ENCODE measurements at places on chromosomes 11 and 22. TPM values are rescaled to one million over a fixed set of nuclear protein-coding genes. Genes with fewer than 3 reads are reported as not detected.

RHOG gene
- total RNA-seq = 52.0 TPM

CHRM1 gene
- not detected for total RNA-seq

LUZP2 gene
- 0.28 TPM for total RNA-seq

SCGB1D2 gene
- total RNA-seq = not detected

- no peak for DNase-seq
Measured at GRCh38 chr11:123406441-123407129, 23.5 kb upstream of the GRAMD1B start.

- peak; percentile 88 for DNase-seq
Measured at GRCh38 chr11:47376525-47377371, 1.6 kb downstream of the SPI1 start.

DNA sequence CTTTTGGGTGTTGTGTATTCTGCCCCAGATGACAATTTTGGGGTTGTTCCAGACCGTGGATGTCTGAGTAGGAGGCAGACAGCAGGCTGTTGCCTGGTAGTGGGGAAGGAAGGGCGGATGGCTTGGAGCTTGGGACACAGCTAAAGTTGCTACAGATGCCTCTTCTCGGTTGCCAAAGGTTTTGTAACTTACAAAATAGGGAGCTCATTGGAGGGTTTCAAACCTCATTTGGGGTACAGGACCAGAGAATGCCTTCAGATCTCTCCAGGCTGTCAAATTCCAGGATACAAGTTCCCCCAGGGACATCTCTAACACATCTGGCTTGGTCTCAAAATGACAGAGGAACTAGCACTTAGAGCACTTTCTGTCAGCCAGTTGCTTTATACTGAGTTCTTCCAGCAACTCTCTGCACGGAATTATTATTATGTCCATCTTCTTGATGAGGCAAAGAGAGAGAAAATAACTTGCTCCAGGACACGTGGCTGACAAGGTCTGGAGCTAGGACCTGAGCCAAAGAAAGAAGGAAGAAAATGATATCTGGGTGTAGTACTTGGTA is 56.0 kb downstream of the SLC1A2 start:
- peak; percentile 82 for DNase-seq
